ENCODE measurements at places on chromosomes 1 and 21. TPM values are rescaled to one million over a fixed set of nuclear protein-coding genes. Genes with fewer than 3 reads are reported as not detected.

AQP10 gene
- 0.13 TPM for total RNA-seq

GSTM5 gene
- total RNA-seq, result 0.40 TPM

BROX gene
- 63.0 TPM for total RNA-seq

HCRTR1 gene
- total RNA-seq, result 0.57 TPM

NLRP3 gene
- total RNA-seq, result 0.14 TPM

NTNG1 gene
- total RNA-seq, result 0.13 TPM

TNFRSF25 gene
- 15.4 TPM for total RNA-seq

RAB3B gene
- total RNA-seq, result 15.1 TPM

HTR6 gene
- not detected for total RNA-seq

MFSD2A gene
- total RNA-seq, result 5.3 TPM

ADAMTS1 gene
- 144 TPM for total RNA-seq

NECAP2 gene
- total RNA-seq, result 119 TPM

CEP85 gene
- 11.3 TPM for total RNA-seq

CSF3R gene
- total RNA-seq, result not detected

TMPRSS3 gene
- total RNA-seq, result not detected

S100A7 gene
- total RNA-seq, result not detected

LCE1C gene
- total RNA-seq, result not detected

LAX1 gene
- 0.13 TPM for total RNA-seq

MSH4 gene
- total RNA-seq, result 0.27 TPM

LRRC47 gene
- total RNA-seq, result 30.1 TPM

C1orf141 gene
- not detected for total RNA-seq

C1orf185 gene
- not detected for total RNA-seq

LRRC71 gene
- total RNA-seq, result 0.36 TPM

OXCT2 gene
- 1.6 TPM for total RNA-seq

ZNF672 gene
- 16.6 TPM for total RNA-seq

SLC37A1 gene
- total RNA-seq, result 9.4 TPM

NID1 gene
- 82.3 TPM for total RNA-seq

MCOLN3 gene
- total RNA-seq, result not detected

VANGL1 gene
- total RNA-seq, result 25.8 TPM

Data from thoracic aorta endothelial cell (primary cell).